Esophagus squamous epithelium (tissue), 5 donors: ENCODE measurements at places on chromosomes 6 and 20.
A peak's percentile ranks its signal among the peaks of the same experiment; 100 is the strongest.

GRCh38 chr6:8758412-8758811, 323.1 kb upstream of the SLC35B3 start:
- no peak for DNase-seq

DNA sequence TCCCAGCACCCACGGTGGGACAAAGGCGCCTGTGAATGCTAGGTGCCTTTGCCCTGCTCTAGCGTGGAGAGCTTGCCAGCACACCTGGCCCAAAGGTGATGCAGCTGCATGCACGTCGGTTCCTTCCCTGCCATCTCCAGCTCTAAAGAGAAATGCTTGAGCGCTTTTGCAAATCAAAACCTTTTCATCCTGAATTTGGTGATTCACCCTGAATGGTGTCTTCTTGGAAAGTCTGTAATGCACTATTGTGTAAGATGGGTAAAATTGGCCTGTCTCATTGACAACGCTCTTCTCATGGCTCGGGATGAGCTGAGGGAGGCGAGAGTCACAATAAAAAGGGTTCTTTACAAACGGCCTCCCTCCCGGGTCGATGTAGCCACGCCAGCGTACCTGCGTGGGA, 103.1 kb upstream of the ID4 start:
- DNase-seq: no peak

- no peak for DNase-seq
Observed at GRCh38 chr20:62895539-62895938, 30.8 kb downstream of the DIDO1 start.

DNA sequence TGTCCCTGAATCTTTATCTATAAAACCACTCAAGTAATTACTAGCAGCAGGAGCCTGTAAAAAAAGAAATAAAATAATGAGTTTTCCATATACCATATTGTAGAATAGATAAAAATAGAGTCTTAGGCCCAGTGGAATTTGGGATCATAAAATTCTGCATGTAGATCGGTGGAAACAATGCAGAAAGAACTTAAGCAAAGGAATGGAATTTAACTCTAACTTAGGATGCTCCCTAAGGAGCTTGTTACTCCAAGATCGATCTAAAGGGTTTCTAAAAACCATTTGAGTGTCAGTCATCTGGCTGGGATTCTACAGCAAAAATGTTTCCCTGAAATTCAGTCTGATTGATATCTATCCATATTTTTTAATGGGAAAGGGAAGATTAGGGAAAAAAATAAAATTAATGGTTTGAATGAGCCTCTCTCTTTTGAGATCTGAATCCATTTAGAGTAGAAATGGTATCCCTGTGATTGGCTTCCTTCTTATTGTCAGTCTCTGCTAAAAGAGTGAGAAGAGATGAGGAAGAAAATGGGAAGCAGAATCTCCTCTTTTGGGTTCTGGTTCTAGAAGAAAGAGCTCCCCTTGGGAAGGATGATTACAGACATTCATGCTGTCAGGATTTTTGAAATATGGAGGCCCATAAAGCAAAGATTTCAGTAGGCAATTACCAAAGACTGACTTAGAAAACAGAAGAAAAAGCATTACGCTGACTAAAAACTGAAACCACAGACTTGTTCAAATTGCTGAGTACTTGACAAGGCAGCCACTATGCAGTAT, 564.3 kb upstream of the MARCKS start:
- no peak for DNase-seq

DNA sequence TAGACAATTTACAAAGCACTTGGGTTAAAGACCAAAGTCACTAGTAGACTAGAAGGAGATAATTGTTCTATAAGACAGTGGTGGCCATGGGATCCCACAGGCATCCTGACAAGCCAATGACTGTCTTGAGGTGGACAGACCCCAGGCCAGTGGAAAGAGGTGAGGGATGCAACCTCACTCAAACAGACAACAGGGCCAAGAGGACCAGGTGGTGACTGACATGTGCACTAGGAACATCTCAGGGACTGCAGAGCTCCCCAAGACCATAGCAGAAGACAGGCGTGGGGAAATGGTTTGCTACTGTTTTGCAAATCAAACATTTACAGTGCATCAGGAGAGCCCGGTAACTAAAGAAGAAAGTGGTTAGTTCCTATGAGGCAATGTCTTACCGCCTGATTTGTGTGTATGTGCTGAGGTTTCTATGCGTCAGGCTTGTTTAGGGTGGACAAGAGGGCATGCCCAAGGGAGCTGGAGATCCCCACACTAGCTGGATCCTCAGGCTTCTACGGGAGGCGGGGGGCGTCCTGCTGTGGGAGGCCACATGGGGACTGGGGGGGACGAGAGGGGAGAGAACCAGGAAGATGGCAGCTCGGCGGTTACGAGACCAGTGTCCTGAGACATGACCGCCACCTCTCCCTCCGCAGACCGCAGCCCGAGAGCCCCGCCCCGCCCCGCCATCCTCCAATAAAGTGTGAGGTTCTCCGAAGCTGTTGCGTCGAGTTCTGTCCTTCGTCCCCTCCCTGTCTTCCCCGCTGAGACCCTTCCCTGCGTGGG, 623 bp upstream of the MRPS26 start:
- DNase-seq: peak; percentile 44

- no peak for DNase-seq
Observed at GRCh38 chr6:156776470-156776839, 723 bp upstream of the ARID1B start.

DNA sequence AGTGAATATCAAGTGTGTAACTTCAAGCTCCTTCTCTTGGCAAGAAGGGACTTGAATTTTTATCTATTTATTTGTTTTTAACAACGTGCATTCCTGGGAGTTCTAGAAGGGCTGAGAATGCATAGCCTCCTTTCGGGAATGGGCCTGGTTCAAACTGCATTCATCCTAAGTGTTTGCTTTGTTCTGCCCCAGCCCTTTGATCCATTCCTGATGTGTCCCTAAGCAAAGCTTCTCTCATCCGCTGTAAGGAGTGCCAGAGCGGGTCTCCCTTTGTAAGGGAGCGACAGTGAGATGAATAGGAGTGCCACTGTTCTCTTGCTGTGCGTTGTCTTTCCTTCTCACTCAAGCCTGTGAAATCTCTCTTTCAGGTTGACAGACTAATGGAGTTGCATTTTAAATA, 61.0 kb upstream of the VSTM2L start:
- DNase-seq: no peak

GRCh38 chr6:142696123-142697000, 248.6 kb downstream of the HIVEP2 start:
- DNase-seq: no peak

- no peak for DNase-seq
Observed at GRCh38 chr6:144769142-144769541, 484.0 kb downstream of the UTRN start.

- no peak for DNase-seq
Observed at GRCh38 chr6:4664117-4664626, 112.0 kb upstream of the CDYL start.

- DNase-seq: no peak
Observed at GRCh38 chr6:139133262-139134063, 1.4 kb upstream of the HECA start.

- DNase-seq: no peak
Observed at GRCh38 chr20:8602389-8603116, 466.3 kb upstream of the PLCB4 start.

DNA sequence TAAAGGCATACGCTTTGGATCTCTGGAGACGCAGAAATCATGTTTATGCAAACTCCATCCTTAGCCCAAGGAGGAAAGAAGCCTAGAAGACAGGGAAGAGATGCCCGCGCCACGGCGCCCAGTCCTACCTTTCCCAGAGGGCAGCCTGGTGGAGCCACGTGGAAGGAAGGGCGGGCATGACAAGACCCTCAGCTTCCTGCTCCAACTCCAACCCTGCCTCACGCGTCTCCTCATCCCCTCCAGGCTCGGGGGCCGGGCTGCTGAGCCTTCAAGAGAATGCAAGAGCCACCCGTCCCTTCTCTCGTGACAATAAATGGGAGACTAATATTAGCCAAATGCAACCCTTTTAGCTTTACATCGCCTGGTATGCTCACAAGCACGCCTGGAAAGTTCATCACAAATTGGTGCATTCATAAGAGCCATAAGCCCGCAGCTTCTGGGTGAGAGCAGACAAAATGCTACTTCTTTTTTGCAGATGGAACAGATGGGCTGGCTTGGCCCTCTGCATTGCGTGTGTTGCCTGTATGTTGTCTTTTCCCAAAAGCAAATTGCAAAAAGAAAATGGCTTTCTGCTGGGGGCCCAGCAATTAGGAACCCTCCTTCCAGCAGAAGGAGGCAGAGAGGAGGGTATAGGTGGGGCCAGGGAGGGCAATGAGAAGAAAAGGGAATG, 8.2 kb upstream of the NTSR1 start:
- DNase-seq: no peak

GRCh38 chr20:22682381-22682780, 98.0 kb upstream of the FOXA2 start:
- DNase-seq: no peak

- no peak for DNase-seq
Observed at GRCh38 chr6:116467096-116467495, 5.9 kb downstream of the CALHM6 start.

- DNase-seq: no peak
Observed at GRCh38 chr20:11350126-11351005, 567.3 kb upstream of the BTBD3 start.

GRCh38 chr6:159317430-159317829, 148.2 kb downstream of the FNDC1 start:
- DNase-seq: no peak

GRCh38 chr6:18495236-18495635, 108.1 kb downstream of the RNF144B start:
- DNase-seq: no peak

DNA sequence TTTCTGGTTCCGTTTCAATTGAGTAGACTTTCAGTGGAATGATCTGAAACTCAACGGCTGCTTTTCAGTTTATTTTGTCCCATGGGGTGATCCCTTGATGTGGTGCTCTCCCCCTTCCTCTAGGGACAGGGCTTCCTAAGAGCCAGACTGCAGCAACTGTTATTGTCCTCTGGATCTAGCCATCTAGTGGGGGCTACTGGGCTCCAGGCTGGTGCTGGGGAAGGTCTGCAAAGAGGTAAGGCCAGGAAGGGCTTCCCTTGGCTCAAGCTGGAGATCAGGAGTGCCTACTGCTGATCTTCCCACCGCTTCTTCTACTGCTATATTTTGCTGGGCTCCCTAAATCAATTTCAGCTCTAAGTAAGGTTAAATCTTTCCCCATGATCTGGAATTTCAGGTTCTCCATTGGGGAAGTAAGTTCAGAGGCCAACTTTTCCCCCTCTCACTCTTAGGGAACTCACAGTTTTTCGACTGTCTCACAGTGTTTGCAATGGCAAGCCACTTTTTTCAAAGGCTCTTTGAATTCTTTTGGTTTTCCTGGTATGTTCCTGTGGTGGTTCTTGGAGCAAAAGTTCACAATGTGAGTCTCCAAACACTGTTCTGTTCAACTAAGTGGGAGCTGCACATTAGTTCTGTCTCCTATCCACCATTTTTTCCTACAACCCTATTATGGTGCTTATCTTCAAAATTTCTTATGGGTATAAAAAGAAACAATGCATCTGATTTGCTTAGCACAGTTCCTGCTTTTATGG, 286.2 kb upstream of the EXOC2 start:
- no peak for DNase-seq

DNA sequence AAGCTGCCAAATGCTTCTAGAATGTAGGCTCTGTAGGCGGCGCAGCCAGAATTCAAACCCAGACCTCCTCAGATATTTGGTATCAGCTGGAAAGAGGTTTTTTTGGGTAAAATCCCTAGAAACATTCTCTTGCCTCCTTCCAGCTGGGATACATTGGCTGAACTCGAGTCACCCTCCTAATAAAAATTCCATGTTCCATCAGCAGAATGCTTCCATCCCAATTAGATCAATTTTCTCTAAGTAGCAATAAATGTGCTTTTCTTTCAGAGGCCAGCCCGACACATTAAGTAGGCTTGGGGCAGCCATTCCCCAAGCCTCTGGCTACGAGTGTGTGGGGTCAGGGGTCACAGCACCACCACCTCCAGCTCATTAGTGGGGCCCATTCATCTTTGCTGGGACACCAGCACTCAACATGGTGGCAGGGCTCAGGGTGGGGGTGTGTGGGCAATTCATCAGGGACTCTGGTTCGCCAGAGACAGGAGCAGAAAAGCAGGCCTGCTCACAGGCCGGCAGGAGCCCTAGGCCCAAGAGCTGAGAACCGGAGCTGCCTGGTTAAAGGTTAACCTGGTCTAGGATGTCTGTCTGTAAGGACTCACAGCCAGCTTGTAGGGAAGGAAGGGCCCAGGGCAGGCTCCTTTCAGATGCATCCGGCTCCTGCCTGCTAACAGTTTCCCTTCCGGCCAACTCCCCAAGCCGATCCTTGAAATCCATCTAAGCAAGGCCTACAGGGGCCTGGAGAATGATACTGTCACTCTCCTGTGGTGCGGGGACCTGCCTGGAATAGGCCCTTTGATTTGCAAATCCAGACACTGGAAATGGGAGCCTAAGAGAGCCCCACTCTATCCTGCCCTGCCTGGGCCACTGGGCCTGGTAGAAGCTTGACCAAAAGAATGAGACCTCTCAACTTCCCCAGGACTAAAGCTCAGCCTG, 159.1 kb upstream of the TOP1 start:
- no peak for DNase-seq

DNA sequence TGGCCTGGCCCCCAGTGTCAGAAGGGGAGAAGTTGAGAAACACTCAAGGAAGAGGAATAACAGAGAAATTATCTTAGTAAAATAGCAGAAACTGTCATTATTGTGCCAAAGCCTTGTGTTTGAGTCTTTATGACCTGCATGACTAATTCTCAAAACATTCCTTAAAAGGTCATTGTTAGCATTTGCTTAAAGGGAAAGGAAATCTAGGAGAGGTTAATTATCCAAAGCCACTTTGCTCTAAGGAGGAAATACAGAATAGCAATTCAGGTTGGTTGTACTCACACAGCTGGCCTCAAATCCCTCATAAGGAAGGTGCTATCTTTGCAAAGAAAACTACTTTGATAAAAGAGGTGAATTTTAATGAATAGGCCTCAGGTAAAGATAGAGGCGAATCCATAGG, 516.7 kb downstream of the CBLN4 start:
- DNase-seq: no peak
